ENCODE measurements at places on chromosomes 13 and 19. TPM values are rescaled to one million over a fixed set of nuclear protein-coding genes. Genes with fewer than 3 reads are reported as not detected.

Gene SLC7A10
- total RNA-seq, result not detected

Gene GJB6
- not detected for total RNA-seq

Gene KIR2DL1
- total RNA-seq, result not detected

Gene PLK5
- total RNA-seq, result not detected

Gene USHBP1
- total RNA-seq, result 0.42 TPM

Gene KLF16
- 21.5 TPM for total RNA-seq

Gene URAD
- total RNA-seq, result not detected

Gene GPR12
- not detected for total RNA-seq

Gene SHC2
- total RNA-seq, result 0.24 TPM

Gene ZNF709
- 4.8 TPM for total RNA-seq

Gene LILRB5
- 0.24 TPM for total RNA-seq

Gene COL5A3
- total RNA-seq, result not detected

Gene DIRAS1
- 7.7 TPM for total RNA-seq

Gene NKPD1
- total RNA-seq, result 0.12 TPM

Gene TTC9B
- not detected for total RNA-seq

Gene ZNF701
- total RNA-seq, result 30.6 TPM

Gene ZNF439
- total RNA-seq, result 19.9 TPM

Gene ZNF8
- total RNA-seq, result 4.7 TPM

Gene CATSPERD
- total RNA-seq, result not detected

Gene PDX1
- total RNA-seq, result not detected

Gene CEACAM6
- total RNA-seq, result not detected

Gene ERICH4
- total RNA-seq, result not detected

Gene CYP2A6
- not detected for total RNA-seq

Gene CAMSAP3
- 0.80 TPM for total RNA-seq

Gene SLC35E1
- 41.6 TPM for total RNA-seq

Gene HIF3A
- not detected for total RNA-seq

Gene SBK2
- total RNA-seq, result not detected

Gene SHISA2
- total RNA-seq, result not detected

Gene SPC24
- total RNA-seq, result 0.98 TPM

Gene YIPF2
- total RNA-seq, result 23.0 TPM

Gene TMEM86B
- total RNA-seq, result 12.6 TPM

Gene RGL3
- 0.33 TPM for total RNA-seq

Gene SIGLEC12
- total RNA-seq, result not detected

Gene TGFBR3L
- total RNA-seq, result not detected

Gene TUBA3C
- total RNA-seq, result not detected

Gene FCAR
- 0.20 TPM for total RNA-seq

Gene PSG6
- not detected for total RNA-seq

Gene SBSN
- not detected for total RNA-seq

Gene INSR
- 3.2 TPM for total RNA-seq

Gene ZNF442
- 8.7 TPM for total RNA-seq

Gene CAPN12
- 14.9 TPM for total RNA-seq

Gene KMT5C
- total RNA-seq, result 8.1 TPM

Gene ITGBL1
- not detected for total RNA-seq

Gene SACS
- total RNA-seq, result 29.3 TPM

Gene NLRP4
- 0.31 TPM for total RNA-seq

Gene ZNF285
- total RNA-seq, result 4.5 TPM

Gene FAM98C
- total RNA-seq, result 40.0 TPM

Gene KLK12
- not detected for total RNA-seq
